Adrenal gland (tissue), 19 donors: ENCODE measurements at places on chromosomes 1 and 21. TPM values are rescaled to one million over a fixed set of nuclear protein-coding genes. Genes with fewer than 3 reads are reported as not detected.
A peak's percentile ranks its signal among the peaks of the same experiment; 100 is the strongest.

GRCh38 chr1:156149374-156150332, 3.7 kb upstream of the SEMA4A start:
- no peak overlapping the region for H3K4me3 ChIP-seq
- no peak overlapping the region for H3K27ac ChIP-seq
- H3K27me3 ChIP-seq, result no peaks in the 10 kb centered on the region
- no peak for DNase-seq
- no peaks in the 10 kb centered on the region for H3K36me3 ChIP-seq

- no peaks in the 10 kb centered on the region for H3K27me3 ChIP-seq
- no peak overlapping the region for H3K4me3 ChIP-seq
- H3K4me1 ChIP-seq, result no peaks in the 10 kb centered on the region
- no peak overlapping the region for H3K27ac ChIP-seq
- DNase-seq, result no peak
Observed at GRCh38 chr1:47941609-47942239, 55.5 kb downstream of the TRABD2B start.

DNA sequence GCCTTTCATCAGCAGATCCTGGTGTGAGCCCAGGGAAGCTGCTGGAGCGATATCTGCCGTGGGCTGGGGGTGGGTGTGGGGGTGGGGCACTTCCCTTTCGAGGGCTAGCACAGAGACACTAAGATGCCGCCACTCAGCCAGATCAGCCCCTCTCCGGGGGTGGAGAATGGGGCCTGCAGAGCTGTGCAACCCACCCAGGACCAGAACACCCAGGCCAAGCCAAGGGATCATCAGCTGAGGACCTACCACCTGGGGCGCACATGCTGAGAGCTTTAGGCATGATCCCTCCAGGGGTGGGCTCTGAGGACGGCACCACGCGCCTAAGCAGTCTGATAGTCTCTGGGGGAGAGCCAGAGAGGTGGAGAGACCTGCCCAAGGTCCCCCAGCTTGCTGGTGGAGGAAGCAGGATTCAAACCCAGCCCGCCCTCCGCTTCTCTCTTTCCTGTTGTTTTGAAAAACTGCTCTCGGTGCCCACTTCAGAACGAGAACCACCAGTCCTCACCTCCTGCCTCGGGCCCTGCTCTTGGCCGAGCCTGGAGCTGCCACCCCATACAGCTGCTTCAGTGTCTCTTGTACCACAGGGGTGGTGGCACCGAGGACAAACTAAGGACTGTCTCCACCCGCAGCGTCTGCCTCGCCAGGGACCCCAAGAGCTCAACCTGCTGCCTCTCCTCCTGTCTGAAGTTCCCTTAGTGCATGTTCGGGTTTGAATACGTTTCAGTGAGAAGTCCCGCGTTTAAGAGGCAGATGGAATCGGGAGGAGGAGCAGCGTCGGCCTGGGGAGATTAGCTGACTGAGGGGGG, 39.7 kb upstream of the RUNX3 start:
- no peaks in the 10 kb centered on the region for H3K4me1 ChIP-seq
- no peaks in the 10 kb centered on the region for H3K36me3 ChIP-seq
- H3K27ac ChIP-seq, result no peak overlapping the region
- DNase-seq, result no peak

DNA sequence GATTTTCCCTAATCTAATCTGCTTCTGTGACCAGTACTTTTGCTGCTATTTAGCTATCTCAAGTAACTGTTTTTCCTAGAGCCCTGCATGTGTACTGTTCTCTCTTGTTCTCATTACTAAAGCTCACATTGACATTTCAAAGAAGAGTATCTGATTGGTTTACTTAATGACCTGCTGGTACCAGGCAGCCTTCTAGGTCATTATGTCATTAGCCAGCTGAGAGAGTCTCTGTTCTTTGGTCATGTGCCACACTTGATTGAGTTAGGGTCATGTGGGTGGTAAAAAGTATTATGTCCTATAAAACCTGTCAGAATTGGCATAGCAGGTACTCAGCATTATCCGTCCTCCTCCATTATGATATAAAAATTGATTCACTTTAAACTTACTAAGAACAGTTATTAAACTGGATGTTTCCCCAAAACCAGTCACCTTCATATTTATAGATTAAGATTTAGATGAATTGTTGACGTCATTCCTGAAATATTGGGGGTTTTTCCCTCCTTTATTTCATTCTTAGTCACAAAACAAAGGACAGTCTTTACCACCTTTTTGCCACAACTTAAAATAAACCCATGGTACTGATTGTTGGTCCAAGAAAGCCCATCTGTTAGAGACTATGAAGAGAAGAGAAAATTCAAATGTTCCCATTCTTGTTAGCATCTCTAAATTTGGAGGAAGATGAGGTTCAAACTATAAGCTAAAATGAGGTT, 22.2 kb downstream of the FNDC5 start:
- no peak overlapping the region for H3K4me3 ChIP-seq
- DNase-seq, result peak; percentile 82
- no peaks in the 10 kb centered on the region for H3K27me3 ChIP-seq
- peaks cover 21% of the 10 kb centered on the region for H3K36me3 ChIP-seq
- H3K27ac ChIP-seq, result peak overlapping the region; percentile 43
- peaks cover 17% of the 10 kb centered on the region for H3K4me1 ChIP-seq

- H3K27ac ChIP-seq, result no peak overlapping the region
- H3K36me3 ChIP-seq, result no peaks in the 10 kb centered on the region
- DNase-seq, result no peak
Observed at GRCh38 chr21:39132248-39132647, 51.0 kb downstream of the PSMG1 start.

- H3K27me3 ChIP-seq, result no peaks in the 10 kb centered on the region
- no peaks in the 10 kb centered on the region for H3K4me1 ChIP-seq
- peak; percentile 87 for DNase-seq
- no peaks in the 10 kb centered on the region for H3K36me3 ChIP-seq
- no peak overlapping the region for H3K27ac ChIP-seq
Observed at GRCh38 chr21:42113926-42114409, 42.9 kb downstream of the UMODL1 start.

GRCh38 chr1:206678490-206678889, 6.2 kb upstream of the MAPKAPK2 start:
- H3K36me3 ChIP-seq, result no peaks in the 10 kb centered on the region
- H3K27me3 ChIP-seq, result no peaks in the 10 kb centered on the region
- no peak for DNase-seq
- no peaks in the 10 kb centered on the region for H3K4me1 ChIP-seq

GRCh38 chr1:182764029-182764727, 25.4 kb upstream of the NPL start:
- no peak overlapping the region for H3K4me3 ChIP-seq
- peaks cover 5% of the 10 kb centered on the region for H3K4me1 ChIP-seq
- H3K36me3 ChIP-seq, result no peaks in the 10 kb centered on the region
- H3K27ac ChIP-seq, result no peak overlapping the region

DNA sequence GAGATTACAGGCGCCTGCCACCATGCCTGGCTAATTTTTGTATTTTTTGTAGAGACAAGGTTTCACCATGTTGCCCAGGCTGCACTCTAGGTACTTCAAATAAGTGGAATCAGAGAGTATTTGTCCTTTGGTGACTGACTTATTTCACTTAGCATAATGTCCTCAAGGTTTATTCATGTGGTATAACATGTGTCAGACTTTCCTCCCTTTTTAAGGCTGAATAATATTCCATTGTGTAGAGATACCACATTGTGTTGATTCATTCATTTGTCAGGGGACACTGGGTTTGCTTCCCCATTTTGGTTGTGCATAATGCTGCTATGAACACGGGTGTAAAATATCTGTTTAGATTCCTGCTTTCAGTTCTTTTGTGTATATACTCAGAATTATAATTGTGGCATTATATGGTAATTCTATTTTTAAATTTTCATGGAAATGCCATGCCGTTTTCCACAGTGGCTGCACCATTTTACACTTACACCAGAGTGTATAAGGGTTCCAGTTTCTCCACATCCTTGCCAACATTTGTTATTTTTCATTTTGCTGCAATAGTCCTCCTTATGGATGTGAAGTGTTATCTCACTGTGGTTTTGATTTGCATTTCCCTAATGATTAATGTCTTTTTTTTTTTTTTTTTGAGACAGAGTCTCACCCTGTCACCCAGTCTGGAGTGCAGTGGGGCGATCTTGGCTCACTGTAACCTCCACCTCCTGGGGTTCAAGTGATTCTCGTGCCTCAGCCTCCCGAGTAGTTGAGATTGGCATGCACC, 35.1 kb downstream of the IL6R start:
- no peaks in the 10 kb centered on the region for H3K27me3 ChIP-seq
- no peak for DNase-seq
- no peaks in the 10 kb centered on the region for H3K4me1 ChIP-seq

GRCh38 chr1:9084906-9085305, 15.5 kb upstream of the SLC2A5 start:
- H3K36me3 ChIP-seq, result no peaks in the 10 kb centered on the region
- DNase-seq, result no peak
- no peak overlapping the region for H3K27ac ChIP-seq
- no peak overlapping the region for H3K4me3 ChIP-seq
- no peaks in the 10 kb centered on the region for H3K27me3 ChIP-seq

DNA sequence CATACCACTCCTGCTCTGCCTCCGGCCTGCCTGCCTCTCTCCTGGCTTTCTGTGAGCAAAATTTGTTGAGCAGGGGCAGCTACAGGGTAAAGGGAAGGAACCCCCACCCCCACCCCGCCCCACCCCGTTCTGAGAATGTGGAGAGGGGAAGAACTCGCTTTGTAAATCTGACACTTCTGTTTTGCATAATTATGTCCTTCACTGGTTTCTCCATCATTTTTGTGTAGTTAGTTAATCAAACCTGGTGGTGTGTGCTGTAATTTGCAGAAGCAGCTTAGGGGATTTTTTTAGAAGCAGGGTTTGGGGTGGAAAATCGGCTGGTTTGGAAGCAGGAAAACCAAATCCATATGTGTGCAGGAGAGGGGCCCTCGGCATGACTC, 58.1 kb upstream of the TMEM51 start:
- DNase-seq, result no peak
- no peaks in the 10 kb centered on the region for H3K36me3 ChIP-seq
- no peak overlapping the region for H3K27ac ChIP-seq
- H3K4me1 ChIP-seq, result no peaks in the 10 kb centered on the region
- no peaks in the 10 kb centered on the region for H3K27me3 ChIP-seq

GRCh38 chr1:14605945-14606344, 7.5 kb downstream of the KAZN start:
- no peak for DNase-seq
- no peak overlapping the region for H3K4me3 ChIP-seq
- H3K36me3 ChIP-seq, result no peaks in the 10 kb centered on the region
- H3K4me1 ChIP-seq, result no peaks in the 10 kb centered on the region

The THEM5 gene
- polyA plus RNA-seq, result not detected

The GJC2 gene
- 1.8 TPM for polyA plus RNA-seq

The LHX8 gene
- polyA plus RNA-seq, result not detected

The UTS2 gene
- not detected for polyA plus RNA-seq
